ENCODE measurements at places on chromosomes 7 and 10.

- no peak for DNase-seq
Observed at GRCh38 chr10:119313644-119314043, 106.3 kb downstream of the GRK5 start.

DNA sequence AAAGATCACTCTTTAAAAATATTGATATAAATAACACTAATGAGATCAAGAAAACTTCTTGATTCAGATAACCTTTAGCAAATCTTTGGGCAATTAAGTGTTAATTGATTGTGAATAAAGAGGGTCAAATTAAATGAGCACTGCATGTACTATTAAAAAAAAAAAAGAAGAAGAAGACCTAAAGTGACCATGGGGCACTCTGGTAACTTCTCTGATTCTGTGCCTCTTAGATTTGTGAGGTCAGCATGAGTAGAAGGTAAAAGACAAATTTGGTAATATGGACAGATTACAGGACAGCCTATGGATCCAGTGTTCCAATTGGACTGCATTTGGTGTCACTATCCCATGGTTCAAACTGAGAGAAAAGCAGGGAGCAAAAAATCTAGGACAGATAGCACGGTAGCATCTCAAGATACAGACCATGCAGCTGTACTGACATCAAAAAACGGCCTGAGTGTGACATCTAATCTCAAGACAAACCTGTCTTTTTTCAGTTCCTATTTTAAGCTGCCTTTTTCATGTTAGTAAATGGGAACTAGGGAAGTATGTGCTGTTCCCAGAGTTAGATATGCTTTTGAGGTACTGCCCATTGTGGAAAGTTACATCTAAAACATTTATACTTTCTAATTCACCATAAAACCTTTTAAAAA lies 128.0 kb downstream of the KCND2 start:
- DNase-seq: no peak

- no peak for DNase-seq
Observed at GRCh38 chr10:86663576-86664339, 4.6 kb upstream of the LDB3 start.

DNA sequence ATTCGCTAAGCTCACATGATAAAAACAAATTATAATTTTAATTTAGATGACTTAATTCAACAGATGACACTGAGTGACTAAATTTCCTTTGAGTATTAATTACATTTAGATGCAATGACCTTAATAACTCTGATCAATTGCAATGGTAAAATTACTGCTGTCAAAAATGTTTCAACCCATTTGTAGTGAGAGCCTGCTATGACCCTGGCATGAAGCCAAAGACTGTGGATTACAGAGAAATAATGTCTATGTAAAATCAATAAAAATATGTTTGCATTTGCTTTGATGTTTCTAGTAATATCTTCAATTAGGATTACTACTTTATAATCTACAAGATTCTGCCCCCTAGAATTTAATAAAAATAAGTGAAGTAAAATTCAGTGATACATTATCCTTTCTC lies 15.6 kb downstream of the MKX start:
- no peak for DNase-seq

DNA sequence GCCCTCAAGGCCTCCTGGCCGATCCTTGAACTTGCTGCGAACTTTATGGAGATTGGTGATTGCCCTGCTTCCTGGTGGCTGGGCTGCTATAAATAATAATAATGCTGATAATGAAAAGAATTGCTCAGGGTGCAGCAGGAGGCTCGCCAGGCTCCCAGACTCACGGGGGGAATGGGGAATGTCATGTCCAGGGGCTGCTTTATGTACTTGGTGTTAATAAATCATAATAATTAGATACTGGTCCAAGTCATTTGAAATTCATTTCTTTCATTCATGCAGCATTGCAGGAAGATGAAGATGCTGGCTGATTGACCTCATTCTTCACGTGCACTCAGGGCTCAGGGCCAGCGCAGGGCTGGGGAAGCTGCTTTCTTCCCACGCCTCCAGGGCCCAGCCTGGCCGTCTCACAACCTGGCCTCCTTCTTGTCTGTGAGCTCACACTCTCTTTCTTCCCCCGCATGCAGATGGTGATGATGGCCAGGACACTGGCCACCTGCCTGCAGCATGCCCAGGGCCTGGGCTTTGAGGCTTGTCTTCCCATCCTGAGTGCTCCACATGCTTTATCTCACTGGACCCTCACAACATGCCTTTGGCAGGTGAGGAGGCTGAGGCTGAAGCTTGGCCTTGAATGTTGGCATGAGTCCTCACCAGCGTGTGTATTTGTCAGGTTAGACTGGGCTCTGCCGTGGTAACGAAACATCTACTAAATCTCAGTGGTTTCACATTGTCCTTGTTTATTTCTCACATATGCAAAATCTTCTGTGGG lies 138.4 kb upstream of the TNS3 start:
- peak; percentile 43 for DNase-seq

DNA sequence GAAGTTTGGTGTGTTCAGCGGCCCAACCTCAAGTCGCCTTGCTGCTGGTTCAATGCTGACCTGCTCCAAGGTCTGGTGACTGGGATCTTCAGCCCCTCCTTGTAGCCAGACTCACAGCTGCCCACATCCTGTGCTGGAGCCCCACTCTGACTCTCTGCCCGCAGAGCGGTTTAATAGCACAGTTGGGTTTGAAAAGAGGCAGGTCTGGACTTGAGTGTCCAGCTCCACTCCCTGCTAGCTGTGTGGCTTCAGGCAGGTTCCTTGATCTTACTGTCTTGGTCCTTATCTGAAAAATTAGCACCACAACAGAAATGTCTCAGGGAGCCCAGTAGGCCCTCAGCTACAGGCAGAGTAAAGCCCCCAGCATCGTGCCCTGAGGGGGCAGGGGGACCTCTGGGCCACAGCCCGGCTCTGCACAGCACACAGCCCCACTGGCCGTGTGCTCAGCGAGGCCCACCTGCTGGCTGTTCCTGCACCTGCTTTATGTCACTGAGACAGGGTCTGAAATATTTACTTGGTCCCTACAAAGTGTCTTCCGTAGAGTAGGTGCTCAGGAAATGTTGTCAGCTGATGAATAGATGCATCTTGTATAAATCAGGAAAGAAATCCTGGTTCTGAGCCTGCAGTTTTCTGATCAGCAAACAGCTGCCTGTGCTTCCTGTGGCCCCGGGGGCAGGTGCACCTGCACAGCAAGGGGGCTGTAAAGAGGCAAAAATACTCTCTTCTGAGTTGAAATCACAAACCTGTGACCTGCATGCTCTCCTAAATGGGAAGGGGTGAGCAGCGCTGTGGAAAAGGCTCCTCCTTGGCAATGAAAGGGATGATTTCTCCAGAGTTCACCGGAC lies 155.5 kb downstream of the SVIL start:
- no peak for DNase-seq

GRCh38 chr10:49834976-49835375 lies 72.9 kb upstream of the OGDHL start:
- no peak for DNase-seq

GRCh38 chr7:77565917-77566316 lies 28.8 kb downstream of the PTPN12 start:
- DNase-seq: no peak

- DNase-seq: no peak
Observed at GRCh38 chr10:44467900-44468299, 83.0 kb upstream of the CXCL12 start.

GRCh38 chr7:561631-562373 lies 42.2 kb upstream of the PDGFA start:
- no peak for DNase-seq

All from GM04503 (cell line).